Thymus (tissue), 14 donors: ENCODE measurements at places on chromosomes 7 and 10. TPM values are rescaled to one million over a fixed set of nuclear protein-coding genes. Genes with fewer than 3 reads are reported as not detected.

DNA sequence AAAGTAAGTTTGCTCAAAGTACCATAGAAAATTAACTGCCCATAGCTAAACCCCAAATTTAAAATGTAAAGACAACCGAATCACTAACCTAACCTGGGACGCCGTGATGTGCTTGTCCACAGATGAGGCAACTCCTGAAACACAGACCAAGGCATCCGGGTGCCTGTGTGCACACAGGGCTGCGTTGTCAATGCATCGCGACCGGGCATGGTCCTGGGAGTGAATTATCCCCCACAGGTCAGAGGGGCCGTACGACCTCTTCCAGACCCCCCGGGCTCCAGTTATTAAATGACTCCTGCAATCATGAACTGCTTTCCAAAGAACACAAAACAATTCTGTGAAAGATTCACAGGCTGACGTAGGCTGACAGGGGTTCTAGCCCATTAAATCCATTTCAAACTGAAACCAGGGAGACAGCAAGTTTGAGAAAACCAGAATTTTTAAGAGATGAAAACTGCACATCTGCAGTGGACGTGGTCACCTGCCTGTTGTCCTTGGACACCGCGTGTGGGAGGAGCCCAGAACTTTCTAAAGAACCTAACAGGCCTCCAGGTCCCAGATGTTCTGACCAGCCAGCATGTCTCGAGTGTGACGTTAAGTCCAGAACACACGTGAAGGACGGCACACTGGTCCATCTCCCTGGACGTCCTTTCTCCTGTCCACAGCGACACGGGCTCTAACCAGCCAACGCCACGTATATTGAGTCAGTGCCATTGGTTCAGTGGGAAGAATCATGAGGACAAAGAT, 297.8 kb downstream of the DNAJB6 start:
- DNase-seq, result no peak

- DNase-seq, result peak; percentile 15
Measured at GRCh38 chr7:93036807-93037206, 81.0 kb downstream of the SAMD9 start.

Gene SDHAF3
- 23.9 TPM for total RNA-seq

Gene ATRNL1
- 3.4 TPM for total RNA-seq

Gene C7orf57
- 0.05 TPM for total RNA-seq

GRCh38 chr10:32961895-32962369, 3.9 kb upstream of the ITGB1 start:
- no peak for DNase-seq

DNA sequence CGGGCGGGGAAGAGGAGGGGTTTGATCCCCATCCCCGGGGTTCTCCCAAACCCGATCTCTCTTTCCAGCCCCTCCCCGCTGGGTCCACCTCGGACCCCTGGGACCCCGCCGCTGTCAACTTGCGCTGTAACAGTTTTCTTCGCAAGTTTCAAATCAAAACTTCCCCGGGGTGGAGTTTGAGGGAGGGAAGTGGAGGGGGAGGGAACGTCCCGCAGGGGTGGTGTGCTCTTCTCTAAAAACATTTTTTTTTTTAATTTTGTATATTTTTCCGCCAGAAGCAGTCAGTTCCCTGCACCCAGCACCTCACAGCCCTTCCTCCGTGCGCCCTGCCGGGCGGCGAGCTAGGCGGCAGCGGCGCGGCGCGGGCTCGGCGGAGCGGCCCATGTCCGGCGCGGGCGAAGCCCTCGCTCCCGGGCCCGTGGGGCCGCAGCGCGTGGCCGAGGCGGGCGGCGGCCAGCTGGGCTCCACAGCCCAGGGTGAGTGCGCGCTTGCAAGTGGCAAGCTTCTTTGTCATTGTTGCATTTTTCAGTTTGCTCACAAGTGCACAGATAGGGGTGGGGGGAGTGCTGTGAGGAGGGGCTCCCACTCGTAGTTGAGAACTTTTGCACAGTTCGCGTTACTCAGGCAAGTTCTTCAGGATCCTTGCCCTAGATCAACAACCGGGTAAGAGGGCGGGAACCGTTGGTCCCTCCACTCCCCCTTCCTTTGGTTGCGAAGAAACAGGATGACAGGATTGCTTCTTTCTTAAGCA, 933 bp downstream of the MDFIC start:
- DNase-seq, result peak; percentile 34

- no peak for DNase-seq
Measured at GRCh38 chr10:75202321-75203045, 8.1 kb upstream of the VDAC2 start.

GRCh38 chr10:51075043-51075872, 971 bp downstream of the PRKG1 start:
- DNase-seq, result no peak
